GM12892 (cell line): ENCODE measurements at places on chromosomes 2 and 18.

DNA sequence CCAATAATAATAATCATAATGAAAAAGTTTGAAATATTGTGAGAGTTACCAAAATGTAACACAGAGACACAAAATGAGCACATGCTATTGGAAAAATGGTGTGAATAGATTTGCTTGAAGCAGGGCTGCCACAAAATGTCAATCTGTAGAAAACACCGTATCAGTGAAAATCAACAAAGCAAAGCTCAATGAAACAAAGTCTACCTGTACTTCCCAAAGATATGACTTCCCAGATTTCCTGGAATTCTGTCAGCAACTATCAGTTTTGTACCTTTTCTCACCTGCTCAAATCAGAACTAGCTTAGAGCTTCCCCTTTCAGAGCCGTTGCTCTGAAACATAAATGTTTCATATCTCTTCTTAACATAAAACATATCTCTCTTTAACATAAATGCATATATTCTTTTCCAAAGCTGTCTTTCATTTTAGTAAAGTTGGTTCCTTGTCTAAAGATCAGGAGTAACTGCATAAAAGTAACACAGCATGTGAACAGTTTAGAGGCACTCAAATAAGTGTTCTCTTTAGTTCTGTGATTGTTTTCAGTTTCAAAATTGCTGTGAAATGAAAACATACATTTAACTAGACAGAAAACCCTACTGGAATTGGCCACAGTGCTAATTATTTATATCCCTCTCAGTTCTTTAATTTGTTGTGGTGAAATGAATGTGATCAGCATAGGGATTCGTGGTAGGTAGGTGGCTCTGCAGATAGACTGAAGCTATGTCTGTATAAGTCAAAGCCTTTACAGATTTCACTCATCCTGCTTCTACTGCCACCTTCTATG, 262.5 kb downstream of the KCNJ3 start:
- no peak for DNase-seq

DNA sequence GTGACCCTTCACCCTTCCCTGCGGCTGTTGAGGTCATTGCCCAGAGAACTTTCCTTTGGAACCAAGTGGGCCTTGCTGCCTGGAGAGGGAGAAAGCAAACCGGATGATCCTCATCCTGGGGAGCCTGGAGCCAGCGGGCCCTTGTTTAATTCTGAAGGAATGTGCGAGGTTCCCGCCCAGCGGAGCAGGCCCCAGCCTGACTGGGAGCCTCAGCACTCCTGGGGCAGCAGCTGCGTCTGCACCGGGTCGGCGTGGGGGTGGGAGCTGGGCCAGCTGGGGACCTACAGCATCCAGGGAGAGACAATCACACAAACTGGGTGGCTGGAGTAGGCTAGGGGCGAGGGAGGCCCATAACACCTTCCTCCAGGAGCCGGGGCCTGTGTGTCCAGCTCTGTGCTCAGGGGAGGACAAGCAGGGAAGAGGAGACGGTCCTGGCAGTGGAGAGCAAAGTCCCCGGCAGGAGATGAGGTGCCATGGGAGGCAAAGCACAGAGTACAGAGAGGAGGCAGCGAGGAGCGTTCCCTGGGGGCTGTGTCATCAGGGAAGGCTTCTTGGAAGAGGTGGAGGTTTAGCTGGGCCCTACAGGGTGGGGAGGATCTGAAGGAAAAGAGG, 61.9 kb upstream of the HAAO start:
- DNase-seq = no peak

- no peak for DNase-seq
Measured at GRCh38 chr2:145739681-145740080, 1219.8 kb upstream of the ZEB2 start.

DNA sequence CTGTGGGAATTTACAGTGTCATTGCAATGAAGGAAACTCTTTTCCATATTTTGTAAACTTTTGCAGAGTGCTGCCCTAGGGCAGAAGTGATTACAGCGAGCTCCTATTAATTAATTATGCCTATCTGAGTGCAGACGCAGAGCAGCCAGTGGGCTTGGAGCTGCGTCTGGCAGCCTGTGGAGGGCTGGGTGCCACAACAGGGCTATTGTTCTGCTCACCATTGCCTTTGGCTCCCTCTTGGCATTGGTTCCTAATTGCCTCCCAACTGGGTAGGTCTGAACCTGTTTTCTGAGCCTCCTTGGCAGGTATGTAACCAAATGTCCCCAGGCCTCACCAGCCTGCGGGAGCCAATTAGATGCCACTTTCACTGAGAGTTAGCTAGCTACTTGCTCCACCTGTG, 25.6 kb upstream of the ITGB6 start:
- no peak for DNase-seq

GRCh38 chr2:108182489-108182888, 57.3 kb upstream of the SULT1C3 start:
- no peak for DNase-seq

DNA sequence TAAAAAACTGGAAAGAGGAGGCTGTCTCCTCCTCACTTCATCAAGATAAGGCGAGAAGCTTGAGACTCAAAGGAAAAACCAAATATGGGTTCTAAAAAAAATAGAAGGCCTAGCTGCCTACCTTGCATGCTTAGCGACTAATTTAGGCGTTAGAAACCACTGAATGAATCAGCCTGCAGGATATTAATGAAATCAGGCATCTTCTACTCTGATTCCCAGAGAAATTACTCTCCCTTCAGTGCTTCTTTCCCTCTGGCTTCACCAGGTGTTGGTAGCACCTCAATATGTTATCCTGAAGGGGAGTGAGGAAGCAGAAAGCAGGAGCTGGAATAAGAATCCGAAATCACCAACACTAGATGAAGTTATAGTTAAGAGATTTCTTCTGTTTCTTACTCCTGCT, 749.8 kb upstream of the NRXN1 start:
- no peak for DNase-seq
